Karpas-422 (cell line): ENCODE measurements at places on chromosomes 1 and 21. TPM values are rescaled to one million over a fixed set of nuclear protein-coding genes. Genes with fewer than 3 reads are reported as not detected.
A peak's percentile ranks its signal among the peaks of the same experiment; 100 is the strongest.

CTSK gene
- 3.7 and 6.5 TPM in 2 replicates for total RNA-seq

CD52 gene
- total RNA-seq, result 614 and 735 TPM in 2 replicates

NLRP3 gene
- total RNA-seq, result not detected in 2 replicates

ABCB10 gene
- 19.9 and 27.8 TPM in 2 replicates for total RNA-seq

DNA sequence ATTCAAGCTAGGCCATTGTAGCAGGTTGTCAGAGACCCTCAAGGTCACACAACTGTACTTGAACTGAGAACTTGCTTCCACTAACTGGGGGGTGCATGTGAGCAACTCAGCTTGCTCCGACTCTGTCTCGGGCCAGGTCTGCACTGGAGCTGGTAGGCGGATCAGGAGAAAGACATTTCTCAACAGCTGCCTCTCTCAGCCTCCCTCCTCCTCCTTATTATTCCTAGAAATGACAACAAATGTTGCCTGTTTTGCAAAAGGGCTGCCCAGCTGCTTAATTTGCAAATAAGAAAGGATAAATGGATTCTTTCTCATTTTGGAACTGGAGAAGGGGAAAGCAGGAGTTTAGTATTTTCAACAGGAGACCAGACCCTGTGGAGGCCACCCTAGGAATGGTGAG is 140.5 kb downstream of the RHOU start:
- H3K4me1 ChIP-seq, result no peaks in the 10 kb centered on the region
- no peaks in the 10 kb centered on the region for H3K27me3 ChIP-seq
- H3K36me3 ChIP-seq, result no peaks in the 10 kb centered on the region
- no peak overlapping the region for H3K27ac ChIP-seq
- no peak for DNase-seq

DNA sequence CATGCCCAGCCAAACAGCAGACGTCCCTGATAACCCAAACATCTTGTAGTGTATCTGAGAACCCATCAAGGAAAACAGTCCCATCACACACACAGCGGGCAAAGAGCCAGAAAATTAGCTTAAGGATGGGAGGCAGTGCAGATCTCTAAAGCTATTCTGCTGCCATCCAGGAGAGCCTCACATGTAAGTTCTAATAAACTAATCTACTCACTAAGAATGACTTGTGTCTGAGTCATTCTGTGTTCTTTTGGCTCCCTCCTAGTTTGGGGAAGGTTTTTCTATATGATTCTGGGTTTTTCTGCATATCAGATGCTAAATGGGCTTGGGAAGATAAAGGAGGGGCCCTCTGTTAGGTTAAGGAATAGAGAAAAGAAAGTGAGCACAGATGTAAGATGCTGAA is 162.8 kb downstream of the HUNK start:
- H3K4me1 ChIP-seq, result no peaks in the 10 kb centered on the region
- H3K27me3 ChIP-seq, result no peaks in the 10 kb centered on the region
- peak; percentile 12 for DNase-seq
- no peak overlapping the region for H3K4me3 ChIP-seq
- H3K36me3 ChIP-seq, result no peaks in the 10 kb centered on the region

GRCh38 chr1:56333461-56333860 is 245.9 kb downstream of the PLPP3 start:
- H3K27me3 ChIP-seq, result no peaks in the 10 kb centered on the region
- no peak overlapping the region for H3K27ac ChIP-seq
- H3K36me3 ChIP-seq, result no peaks in the 10 kb centered on the region
